ENCODE measurements at places on chromosomes 5 and 9.

DNA sequence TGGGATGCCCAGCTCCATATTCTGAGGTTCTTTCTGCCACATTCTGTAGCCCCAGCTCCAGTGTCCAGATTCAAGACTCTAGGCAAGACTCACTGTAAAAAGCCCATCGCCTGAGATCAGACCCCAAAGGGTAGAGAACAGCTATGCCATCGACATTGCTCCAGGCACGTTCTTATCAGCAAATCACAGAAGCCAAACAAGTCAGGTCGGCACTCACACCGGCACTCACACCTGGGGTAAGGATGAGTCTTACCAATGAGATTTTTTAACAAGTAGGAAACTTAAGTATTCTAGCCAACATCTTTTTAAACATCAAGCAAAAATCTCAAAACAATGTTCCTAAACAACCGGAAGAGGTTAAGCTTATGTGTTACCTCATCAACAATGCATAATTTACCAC lies 2.4 kb downstream of the CDKN2AIPNL start:
- no peak for DNase-seq

DNA sequence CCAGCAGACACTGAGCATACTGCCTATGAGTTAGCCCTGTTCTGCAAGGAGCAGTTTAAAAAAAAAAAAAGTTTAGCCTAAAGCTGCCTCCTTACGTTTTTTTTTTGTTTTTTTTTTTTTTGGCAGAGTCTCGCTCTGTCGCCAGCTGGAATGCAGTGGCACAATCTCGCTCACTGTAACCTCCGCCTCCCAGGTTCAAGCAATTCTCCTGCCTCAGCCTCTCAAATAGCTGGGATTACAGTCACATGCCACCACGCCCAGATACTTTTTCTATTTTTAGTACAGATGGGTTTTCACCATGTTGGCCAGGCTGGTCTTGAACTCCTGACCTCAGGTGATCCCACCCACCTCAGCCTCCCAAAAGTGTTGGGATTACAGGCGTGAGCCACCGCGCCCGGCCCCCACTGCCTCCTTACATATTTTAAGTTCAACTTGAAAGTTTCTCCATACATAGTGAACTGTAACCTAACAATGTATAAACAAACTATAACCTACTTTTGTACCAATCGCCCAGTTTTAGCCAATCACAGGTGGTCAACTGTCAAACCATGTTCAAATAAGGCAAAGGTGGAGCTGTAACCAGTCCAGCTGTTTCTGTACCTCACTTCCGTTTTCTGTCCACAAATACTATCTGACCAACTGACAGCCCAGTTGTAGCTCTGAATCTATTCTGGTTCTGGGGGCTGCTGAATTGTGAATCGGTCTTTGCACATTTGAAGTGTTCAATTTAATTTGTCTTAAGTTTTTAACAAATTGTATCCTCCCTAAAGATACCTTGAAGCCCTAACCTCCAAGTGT lies 17.1 kb downstream of the GKAP1 start:
- DNase-seq, result no peak

- DNase-seq, result no peak
Measured at GRCh38 chr5:151461312-151461711, 13.9 kb downstream of the SLC36A1 start.

GRCh38 chr9:18545636-18546360 lies 71.8 kb downstream of the ADAMTSL1 start:
- no peak for DNase-seq

GRCh38 chr5:83294246-83294645 lies 177.3 kb upstream of the VCAN start:
- no peak for DNase-seq

DNA sequence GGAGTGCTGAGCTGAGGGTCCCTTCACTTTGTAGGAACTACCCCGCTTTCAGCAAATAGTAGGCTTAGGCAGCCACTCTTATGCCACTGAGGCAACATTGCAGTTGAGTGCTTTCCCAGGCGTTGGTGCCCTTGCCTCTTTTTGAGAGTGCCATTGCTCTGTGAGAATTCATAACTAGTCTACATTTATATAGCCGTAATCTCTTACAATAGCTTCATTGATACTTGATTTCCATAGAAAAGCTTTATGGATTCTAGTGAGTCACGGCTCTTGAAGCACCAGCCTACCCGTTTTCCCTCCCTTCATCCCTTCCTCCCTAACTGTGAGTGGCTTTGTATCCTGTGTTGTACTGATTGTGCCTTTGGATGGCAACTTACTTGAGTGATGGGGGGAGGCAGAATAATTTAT lies 283.9 kb downstream of the AOPEP start:
- no peak for DNase-seq

GRCh38 chr9:18067548-18068120 lies 406.3 kb upstream of the ADAMTSL1 start:
- no peak for DNase-seq

GRCh38 chr5:25150819-25151218 lies 506.0 kb upstream of the CDH10 start:
- DNase-seq, result no peak

DNA sequence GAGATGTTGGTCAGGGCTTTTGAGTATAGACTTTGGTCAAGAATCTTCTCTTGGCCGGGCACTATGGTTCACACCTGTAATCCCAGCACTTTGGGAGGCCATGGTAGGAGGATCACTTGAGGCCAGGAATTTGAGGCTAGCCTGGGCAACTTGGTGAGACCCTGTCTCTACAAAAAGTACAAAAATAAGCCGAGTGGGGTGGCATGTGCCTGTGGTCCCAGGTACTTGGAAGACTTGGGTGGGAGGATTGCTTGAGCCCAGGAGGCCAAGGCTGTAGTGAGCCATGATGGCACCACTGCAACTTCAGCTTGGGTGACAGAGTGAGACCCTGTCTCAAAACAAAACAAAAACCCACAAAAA lies 57.5 kb downstream of the ACER2 start:
- DNase-seq, result no peak

GRCh38 chr5:73066466-73066865 lies 53.9 kb upstream of the TMEM171 start:
- DNase-seq, result no peak

DNA sequence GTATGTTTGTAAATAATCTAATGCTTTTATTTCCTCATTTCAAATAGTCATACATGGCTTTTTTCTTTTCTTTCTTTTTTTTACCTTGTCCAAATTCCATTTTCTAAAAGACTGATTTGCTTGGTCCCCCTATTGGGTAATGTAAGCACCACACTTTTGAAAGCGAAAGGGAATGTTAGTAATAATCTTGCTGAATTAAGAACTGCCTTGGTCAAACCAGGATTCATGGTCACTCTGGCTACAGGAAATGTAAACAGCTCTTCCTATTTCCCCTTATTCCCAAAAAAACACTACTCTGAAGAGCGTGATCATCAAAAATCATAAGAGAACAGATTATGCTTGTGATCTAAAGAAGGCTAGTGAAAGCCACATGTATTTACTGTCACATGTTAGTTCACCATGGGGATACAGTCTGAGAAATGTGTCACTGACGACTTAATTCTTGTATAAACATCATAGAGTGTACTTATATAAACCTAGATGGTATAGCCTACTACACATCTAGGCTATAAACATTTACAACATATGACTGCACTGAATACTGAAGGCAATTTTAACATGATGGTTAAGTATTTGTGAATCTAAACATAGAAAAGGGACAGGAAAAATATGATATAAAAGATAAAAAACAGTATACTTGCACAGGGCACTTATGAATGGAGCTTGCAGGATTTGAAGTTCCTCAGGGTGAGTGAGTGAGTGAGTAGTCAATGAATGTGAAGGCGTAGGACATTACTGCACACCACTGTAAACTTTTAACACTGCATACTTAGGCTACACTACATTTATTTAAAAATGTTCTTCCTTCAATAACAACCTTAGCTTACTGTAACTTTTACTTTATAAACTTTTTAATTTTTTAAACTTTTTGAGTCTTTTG lies 75.3 kb downstream of the HMGCR start:
- no peak for DNase-seq

GRCh38 chr5:115815006-115815692 lies 1.3 kb downstream of the CDO1 start:
- no peak for DNase-seq

GRCh38 chr5:38008198-38008597 lies 168.4 kb upstream of the GDNF start:
- DNase-seq, result no peak

DNA sequence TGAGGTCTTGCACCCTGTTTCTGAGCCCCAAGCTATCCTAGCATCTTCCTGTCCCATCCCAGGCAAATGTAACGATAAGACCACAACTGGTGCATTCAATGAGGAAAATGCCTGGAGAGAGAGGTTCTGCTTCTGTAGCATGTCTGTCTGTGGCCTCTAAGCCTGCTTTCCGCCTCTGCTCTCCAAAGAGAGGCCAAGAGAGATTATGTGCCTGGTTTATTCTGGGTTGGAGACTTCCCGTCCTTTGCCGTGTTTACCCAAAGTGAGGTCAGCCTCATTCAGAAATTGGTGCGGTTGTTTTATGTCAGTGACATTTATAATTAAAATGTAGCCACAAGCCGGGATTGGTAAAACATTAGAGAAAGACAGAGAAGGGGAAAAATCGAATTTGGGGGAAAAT lies 77.8 kb downstream of the FGF1 start:
- no peak for DNase-seq

All from NCI-H2081 treated with DMSO at 0.1 percent for 48 hours (cell line).